ENCODE measurements at places on chromosomes 12 and 14. TPM values are rescaled to one million over a fixed set of nuclear protein-coding genes. Genes with fewer than 3 reads are reported as not detected.

The ACOT2 gene
- total RNA-seq = 19.2 TPM

The FGD4 gene
- total RNA-seq = 11.0 TPM

The TOMM20L gene
- total RNA-seq = not detected

The C12orf54 gene
- total RNA-seq = not detected

The ACRBP gene
- 0.89 TPM for total RNA-seq

The IL26 gene
- total RNA-seq = not detected

The SMIM41 gene
- not detected for total RNA-seq

GRCh38 chr12:121697093-121697698 is 15.4 kb upstream of the TMEM120B start:
- no peak for DNase-seq

DNA sequence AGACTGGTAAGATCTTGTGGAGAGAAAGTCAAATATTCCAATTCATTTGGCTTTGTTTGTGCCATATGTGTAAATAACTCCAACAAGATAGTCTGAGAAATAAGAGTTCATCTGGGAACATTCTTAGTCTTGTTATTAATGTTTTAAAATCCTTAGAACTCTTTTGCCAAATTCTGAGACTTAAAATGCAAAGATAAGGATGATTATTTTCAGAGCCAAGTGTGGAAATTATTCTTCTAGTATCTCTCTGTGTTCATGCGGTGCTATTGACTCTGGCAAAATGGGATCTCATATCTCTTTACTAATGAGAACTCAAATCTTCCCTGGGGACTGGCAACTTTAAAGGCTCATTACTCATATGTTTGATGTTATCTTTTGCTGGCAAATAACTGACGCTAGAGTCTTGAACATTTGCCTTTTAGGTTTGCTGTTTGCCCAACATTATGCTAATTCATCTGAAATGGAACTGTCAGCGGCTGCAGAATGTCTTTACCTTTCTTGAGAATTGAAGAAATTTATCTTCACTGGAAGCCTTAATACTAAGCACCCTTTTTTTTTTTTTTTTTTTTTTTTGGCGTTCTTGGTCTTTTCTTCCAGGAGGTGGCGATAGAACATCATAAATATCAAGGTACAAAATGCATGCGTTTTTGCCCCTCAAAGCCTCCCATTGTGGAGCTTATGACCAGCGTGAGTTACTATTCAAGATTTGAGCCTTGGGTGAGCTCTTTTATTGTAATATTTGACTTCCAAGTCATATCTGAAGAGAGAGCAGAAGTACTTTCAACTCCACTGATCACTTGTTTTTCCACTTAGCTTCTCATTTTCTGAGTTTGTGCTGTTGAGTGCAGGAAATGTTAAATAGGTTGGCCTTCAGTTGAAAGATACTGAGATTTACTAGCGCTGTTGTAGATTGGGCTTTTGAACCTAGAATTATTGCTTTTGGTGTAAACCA is 86.5 kb downstream of the CAND1 start:
- no peak for DNase-seq

- DNase-seq = no peak
Observed at GRCh38 chr12:44672042-44672441, 204.1 kb downstream of the NELL2 start.

GRCh38 chr12:119949145-119949544 is 39.9 kb upstream of the BICDL1 start:
- DNase-seq = no peak

DNA sequence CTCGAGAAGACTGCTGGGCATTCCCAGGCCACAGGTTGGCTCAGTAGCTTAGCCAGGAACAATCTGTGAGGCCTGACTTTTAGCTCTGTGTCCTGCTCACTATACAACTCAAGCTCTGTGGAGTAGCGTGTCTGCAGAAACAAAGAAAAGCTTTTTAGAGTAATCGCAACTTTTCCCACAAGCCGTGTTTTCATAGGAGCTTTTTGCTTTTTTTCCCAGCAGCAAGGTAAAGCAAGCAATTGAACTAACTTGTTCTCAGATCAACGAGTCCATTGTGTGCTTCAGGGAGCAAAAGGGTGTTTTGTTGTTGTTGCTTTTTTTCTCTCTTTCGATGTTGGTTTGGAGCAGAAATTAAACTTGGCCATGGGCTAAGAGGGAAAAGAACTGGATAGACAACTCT is 97.3 kb upstream of the BCL2L14 start:
- no peak for DNase-seq

GRCh38 chr14:74407801-74408154 is 18.2 kb downstream of the SYNDIG1L start:
- DNase-seq = no peak

DNA sequence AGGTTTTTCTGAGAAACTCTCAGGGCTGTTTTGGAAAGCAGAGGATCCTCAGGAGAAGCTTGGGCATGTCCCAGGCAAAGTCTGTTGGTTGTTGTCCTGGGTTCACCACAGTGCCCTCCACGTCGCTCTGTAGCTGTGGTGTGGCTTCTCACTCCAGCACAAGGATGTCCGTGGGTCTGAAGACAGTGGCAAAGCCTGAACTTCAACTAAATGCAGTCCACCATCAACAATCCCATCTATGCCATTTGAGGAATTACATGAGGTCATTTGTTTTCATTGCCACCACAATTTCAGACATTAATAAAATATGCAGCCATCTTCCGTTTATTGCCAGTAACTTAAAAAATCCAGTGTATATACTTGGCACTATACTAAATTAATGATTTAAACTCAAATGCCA is 272.1 kb downstream of the LRIG3 start:
- no peak for DNase-seq

GRCh38 chr12:55996715-55997534 is at the start of gene SUOX:
TSS of gene SUOX (plus strand) at chr12:55997276. CDS start at chr12:56002222, 4,946 bp downstream.
- peak; percentile 96 for DNase-seq

- no peak for DNase-seq
Observed at GRCh38 chr12:18676996-18677588, 60.7 kb downstream of the PLCZ1 start.

DNA sequence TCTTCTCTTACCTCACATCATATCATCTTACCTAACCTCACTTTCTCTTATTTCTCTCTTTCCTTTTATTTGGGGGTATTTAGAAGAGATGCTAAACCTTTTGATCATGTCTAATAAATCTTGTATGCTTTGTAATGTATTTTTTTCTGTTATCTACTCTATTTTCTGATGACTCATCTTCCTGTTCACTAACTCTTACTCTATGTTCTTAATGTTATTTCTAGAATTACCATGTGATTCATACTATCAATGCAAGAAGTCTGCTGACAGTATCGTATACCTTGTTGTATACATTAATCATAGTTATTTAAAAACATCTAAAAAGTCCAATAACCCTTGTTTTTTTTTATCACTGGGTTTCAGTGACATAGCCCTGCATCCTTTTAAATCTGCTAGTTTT is 62.3 kb downstream of the MGAT4C start:
- no peak for DNase-seq

DNA sequence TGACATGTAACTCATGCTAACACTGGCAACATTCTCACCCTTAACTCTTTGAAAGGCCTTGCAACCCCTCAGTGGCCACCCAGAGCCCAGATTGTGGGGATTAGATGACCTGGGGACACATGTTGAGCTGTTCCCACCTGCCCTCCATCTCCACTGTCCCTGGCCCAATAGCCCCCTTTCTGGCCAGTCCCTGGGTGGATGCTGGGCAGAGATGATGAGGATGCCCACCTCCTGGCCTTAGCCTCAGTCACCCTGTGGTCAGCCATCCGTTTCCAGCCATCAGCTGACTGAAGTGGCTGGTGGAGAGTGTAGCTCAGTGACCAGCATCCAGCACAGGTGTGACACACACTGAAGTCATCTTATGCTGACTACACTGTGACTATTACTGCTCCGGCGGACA is 4.7 kb downstream of the ANHX start:
- DNase-seq = no peak

DNA sequence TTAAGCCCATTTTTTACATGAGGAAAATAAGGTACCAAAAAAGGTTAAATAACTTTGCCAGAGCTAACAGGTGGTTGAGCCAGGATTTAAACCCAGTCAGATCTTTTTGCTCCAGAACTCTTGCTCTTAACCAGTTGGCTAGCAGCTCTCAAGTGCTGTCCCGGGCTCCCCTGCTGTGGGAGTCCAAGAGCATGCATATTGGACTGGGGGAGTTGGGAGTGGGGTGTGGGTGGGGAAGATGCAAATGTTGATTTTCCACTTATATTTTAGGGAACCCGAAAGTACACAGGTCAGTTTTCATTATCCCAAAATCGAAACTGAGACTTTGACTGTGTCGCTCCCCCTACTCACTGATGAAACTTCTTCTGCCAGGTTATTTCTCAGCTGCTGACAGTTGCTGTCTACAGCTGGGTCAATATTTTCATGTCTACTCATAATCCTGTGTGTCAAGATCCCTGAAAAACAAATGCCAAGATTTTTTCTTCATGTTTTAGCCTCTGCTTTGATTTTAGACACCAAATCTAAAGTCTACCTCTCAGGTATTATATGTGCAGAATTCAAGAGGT is 172.3 kb upstream of the TMPO start:
- DNase-seq = no peak

DNA sequence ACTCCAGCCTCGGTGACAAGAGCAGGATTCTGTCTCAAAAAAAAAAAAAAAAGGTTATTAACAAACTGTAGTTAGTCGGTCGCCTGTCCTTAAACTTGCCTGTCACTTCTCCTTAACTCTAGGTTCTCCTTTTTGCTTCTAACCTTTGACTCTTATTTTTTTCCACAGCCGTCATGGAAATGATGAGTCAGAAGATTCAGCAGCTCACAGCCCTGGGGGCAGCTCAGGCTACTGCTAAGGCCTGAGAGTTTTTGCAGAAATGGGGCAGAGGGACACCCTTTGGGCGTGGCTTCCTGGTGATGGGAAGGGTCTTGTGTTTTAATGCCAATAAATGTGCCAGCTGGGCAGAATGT is 418 bp upstream of the MYG1 start:
- DNase-seq = no peak

- DNase-seq = no peak
Observed at GRCh38 chr12:53300187-53300586, 692 bp downstream of the MYG1 start.

DNA sequence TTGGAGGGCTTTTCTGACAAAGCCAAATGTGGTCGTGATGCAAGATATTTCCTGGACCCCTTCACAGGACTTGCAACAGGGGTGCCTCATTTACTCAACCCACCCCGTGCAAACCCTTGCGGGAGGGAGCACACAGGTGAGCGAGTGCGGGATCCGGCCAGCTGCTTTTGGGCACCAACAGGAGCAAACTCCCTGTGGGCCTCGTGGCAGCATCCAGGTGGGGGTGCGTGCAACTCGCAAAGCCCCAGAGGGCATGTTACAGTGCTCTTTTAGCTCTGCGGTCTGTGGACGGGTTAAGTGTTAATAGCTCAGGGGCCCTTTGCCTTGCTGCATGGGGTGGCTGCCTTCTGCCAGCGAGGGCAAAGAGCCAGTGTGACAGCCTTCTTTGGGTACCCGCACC is 707.6 kb upstream of the MDGA2 start:
- DNase-seq = no peak

DNA sequence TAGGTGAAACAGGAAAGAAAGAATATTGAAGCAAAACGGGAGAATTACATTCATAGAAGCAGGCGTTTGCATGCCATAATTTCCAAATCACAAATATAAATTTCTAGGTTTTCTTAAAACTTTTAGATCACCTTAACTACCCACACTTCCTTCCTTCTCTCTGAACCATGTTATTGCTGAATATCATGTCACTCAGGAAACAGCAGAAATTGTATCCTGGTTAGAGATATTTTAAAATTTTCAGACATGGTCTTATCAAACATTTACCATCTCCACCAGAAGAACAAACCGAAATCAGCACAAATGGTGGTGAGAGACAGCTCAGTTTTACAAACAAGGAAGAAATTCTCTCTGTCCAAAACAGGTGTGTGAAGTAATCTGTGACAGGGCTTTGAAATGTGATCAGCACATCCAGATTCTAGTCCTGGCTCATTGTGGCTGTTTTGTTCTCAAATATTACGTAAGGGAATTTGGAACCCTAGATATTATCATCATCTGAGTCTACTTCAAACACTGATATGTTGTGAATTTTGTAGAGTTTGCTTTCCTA is 16.3 kb downstream of the TESPA1 start:
- DNase-seq = no peak

GRCh38 chr12:75982169-75982564 is 49.4 kb downstream of the PHLDA1 start:
- DNase-seq = no peak

DNA sequence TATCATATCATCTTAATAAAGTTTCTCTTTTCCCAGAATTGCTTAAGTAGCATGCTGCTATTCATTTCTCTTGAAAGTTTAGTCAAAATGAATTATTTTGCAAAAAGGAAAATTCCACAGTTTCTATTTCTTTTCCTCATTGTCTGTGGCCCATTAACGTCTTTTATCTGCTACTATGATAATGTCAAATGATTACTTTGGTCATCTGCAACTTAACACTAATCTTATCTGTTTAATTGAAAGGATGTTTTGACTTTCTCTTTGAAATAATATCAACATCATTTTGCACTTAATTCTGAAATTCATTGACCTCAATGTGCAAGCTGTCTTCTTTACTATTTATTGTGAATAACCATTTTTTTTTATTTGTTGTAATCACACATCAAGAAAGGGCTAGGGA is 146.5 kb upstream of the SLCO1C1 start:
- DNase-seq = no peak
